ENCODE measurements at places on chromosomes 3 and 15.

DNA sequence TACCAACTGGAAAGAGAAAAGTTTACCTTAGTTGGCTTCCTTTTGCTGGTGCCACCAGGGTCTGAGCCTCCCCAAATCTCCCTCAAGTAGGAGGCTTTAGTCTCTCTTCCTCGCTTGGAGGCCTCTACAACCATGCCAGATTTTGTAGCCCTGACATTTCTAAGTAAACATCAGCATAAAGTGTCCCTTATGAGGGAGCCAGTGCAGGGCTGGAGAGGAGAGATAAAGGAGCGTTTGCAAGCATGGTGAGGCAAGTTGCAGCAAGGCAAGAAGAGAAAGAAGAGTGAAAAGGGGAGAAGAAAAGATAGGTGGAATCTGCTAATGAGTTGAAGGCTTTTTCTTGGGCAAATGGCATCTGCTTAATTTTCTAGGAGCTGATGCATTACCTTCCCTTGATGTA, 82.7 kb upstream of the FNDC3B start:
- no peak for DNase-seq

- DNase-seq = no peak
These were observed 137.6 kb upstream of the TRIM42 start for GRCh38 chr3:140540262-140540661.

- DNase-seq = no peak
These were observed 1215.5 kb downstream of the ROBO2 start for GRCh38 chr3:78255403-78255802.

GRCh38 chr3:150414258-150414657, 6.2 kb downstream of the TSC22D2 start:
- no peak for DNase-seq

DNA sequence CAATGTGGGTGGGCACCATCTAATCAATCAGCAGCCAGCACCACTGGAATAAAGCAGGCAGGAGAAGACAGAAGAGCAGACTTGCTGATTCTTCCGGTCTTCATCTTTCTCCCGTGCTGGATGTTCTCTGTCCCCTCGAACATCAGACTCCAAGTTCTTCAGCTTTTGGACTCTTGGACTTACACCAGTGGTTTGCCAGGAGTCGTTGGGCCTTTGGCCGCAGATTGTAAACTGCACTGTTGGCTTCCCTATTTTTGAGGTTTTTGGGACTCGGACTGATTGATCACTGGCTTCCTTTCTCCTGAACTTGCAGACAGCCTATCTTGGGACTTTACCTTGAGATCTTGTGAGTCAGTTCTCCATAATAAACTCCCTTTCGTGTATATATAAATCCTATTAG, 292.8 kb downstream of the BCHE start:
- DNase-seq = no peak

DNA sequence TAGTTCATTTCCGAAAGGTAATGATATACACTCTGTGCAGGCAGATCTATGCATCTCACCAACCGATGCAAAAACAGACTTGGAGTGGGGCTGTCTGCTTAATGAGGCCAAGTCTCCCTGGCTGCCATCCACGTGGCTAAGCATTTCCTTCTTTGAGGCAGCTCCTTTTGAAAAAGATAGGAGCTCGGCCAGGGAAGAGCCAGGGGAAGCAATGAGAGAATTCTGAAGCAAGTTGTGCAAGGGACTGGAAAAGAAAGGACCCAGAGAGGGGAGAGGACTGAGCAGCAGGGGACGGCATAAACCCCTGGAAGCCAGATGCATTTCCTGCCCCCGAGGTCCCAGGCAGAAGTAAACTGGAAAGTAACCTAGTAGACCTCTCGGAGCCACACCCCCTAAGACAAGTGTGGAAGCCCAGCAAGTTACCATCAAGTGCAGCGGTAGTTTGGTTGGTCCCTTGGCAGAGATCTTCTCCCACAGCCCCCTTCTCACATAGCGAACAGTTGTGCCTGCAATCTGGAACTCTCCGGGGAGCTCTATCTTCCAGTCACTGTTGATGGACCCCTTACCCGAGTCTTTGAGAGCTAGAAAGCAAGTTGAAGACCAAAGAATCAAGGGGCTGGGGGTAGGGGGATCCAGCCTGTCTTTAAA, 288.2 kb downstream of the ADAMTS17 start:
- no peak for DNase-seq

DNA sequence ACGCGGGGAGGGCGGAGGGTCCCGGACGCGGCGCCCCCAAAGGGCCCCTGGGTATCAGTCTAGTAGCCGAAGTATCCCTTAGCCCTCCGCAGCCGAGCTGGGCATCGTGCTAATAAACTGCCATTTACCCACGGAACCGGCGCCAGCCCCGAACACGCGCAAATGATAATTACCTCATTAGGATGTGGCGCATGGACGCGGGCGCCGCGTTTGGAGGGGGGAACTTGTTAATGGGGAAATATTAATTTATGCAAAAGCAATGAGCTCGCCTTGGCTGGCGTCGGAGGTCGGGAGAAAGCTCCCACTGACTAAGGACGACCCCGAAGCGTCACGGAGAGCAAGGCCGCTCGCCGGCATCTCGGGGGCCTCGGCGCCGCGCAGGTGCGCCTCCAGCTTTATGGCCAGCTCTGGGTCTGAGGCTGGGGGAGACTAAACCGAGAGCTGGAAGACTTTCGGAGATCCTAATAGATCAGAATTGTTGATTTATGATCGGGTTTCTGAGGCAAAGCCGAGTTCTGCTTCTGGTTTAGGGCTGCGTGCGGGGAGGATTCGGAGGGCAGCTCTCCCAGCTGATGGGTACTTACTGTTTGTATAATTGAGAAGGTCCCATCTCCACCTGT, 474 bp upstream of the FEZF2 start:
- DNase-seq = no peak

GRCh38 chr15:65571971-65572370, 39.0 kb downstream of the INTS14 start:
- DNase-seq = no peak

GRCh38 chr3:25744470-25744869, 38.8 kb downstream of the NGLY1 start:
- DNase-seq = no peak

GRCh38 chr3:178964551-178964950, 107.1 kb downstream of the ZMAT3 start:
- no peak for DNase-seq

DNA sequence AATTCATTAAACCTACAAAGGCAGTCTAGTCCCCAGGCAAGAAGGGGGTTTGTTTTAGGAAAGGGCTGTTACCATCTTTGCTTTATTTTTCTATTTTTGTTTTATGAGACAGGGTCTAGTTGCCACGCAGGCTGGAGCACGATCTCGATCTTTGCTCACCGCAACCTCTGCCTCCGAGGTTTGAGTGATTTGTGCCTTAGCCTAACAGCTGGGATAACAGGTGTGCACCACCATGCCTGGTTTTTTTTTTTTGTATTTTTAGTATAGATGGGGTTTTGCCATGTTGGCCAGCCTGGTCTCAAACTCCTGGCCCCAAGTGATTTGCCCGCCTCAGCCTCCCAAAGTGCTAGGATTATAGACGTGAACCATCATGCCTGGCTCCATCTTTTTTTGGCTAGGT, 4.9 kb downstream of the HIGD1A start:
- no peak for DNase-seq

DNA sequence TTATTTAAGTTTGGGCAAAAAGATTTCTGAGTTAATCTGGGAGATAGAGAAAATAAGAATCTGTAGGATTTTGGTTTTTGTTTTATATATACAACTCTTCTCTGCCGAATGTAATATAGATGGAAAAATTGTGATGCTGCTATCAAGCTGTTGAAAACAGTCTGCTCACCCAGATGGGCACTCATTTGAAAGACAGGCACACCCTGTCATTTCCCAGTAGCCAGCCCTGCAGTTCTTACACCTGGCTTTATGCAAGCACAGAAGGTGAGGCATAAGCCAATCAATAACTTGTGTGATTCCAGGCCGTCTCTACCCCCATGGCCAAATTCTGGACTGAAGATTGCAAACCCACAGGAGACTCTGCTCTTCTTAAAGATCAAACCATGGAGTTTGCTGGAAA, 27.1 kb upstream of the PTX3 start:
- DNase-seq = no peak

- no peak for DNase-seq
These were observed 35.0 kb downstream of the SPSB4 start for GRCh38 chr3:141086188-141086587.

DNA sequence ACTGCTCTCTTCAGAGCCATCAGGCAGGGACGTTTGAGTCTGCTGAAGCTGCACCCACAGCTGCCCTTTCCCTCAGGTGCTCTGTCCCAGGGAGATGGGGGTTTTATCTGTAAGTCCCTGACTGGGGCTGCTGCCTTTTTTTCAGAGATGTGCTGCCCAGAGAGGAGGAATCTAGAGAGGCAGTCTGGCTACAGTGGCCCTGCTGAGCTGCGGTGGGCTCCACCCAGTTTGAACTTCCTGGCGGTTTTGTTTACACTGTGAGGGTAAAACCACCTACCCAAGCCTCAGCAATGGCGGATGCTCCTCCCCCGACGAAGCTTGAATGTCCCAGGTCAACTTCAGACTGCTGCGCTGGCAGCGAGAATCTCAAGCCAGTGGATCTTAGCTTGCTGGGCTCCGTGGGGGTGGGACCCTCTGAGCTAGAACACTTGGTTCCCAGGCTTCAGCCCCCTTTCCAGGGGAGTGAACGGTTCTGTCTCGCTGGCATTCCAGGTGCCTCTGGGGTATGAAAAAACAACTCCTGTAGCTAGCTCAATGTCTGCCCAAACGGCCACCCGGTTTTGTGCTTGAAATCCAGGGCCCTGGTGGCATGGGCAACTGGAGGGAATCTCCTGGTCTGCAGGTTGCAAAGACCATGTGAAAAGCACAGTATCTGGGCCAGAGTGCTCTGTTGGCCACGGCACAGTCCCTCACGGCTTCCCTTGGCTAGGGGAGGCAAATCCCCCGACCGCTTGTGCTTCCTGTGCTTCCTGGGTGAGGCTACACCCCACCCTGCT, 21.1 kb upstream of the ST6GAL1 start:
- peak; percentile 54 for DNase-seq

DNA sequence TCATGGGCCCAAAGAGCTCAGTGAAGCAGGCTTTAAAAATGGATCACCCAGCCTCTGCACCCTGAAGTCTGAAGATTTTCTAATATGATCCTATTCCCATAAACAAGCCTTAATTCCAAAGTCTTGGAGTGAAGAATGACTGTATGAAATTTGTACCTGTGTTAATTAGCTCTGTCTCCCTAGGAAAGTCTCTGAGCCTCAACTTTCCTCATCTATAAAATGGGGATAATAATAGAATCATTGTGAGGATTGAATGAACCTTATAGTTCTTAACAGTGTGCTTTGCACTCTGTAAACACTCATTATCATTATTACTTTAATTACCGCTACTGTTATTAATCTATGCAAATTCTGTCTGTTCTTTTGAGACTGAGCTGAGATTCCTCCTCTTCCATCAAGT, 61.9 kb downstream of the CDAN1 start:
- no peak for DNase-seq

GRCh38 chr15:50134524-50135024, 15.5 kb upstream of the ATP8B4 start:
- no peak for DNase-seq

GRCh38 chr3:175746308-175746707, 887.2 kb downstream of the NAALADL2 start:
- no peak for DNase-seq

GRCh38 chr3:30428251-30428650, 178.2 kb upstream of the TGFBR2 start:
- DNase-seq = no peak

GRCh38 chr15:46556559-46557379, 921.9 kb downstream of the SQOR start:
- no peak for DNase-seq

DNA sequence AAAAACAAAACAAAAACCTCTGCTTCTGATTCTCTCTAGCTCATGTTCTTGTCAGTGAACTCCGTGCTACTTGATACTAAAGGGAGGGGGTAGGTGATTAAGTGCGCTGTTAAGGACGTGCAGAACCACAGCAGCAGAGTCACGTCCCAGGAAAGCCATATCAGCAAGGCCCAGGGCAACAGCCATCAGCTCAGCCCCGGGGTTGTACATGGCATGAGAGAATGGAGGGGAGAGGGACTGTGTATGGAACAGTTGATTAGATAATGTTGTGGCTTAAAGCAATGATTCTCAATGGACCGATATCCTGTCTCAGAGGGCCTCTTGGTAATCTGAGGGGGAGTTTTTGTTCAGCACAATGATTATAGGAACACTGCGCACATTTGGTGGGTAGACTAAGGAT, 27.6 kb downstream of the C2CD4A start:
- no peak for DNase-seq

DNA sequence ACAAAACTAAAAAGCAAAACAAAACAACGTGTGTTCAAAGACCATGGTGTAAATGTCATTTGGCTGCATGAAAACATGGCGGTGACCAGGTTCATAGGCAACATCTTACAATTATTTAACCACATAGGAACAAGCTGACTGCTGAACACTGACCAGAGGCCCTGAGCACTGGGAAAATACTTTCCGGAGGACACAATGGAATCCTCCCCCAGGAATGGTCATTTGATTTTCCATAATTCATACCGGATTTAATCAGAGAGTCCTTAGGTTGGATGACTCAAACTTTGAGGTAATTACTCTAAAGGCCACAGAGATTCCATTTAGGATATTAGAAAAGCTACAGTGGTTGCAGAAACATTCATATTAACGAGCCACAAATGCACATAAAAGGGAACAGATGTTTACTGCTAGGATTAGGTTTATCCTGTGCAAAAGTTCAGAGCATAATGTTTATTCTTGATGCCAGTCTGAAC, 254.7 kb downstream of the NR1D2 start:
- no peak for DNase-seq

DNA sequence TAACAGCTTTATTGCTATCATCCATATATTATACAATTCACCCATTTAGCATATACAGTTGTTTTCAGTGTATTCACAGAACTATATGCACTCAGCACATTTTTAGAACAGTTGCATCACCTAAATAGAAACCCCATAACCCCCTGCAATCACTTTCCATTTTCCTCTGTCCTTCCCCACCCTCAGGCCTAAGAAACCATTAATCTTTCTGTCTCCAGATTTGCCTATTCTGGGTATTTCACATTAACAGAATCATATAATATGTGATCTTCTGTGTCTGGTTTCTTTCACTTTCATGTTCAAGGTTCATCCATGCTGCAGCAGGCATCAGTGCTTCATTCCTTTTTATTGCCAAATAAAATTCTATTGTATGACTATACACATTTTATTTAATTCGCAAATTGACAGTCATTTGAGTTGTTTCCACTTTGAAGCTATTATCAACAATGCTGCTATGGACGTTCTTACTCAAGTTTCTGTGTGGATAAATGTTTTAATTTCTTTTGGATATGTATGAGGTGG, 39.8 kb downstream of the ADAMTS17 start:
- no peak for DNase-seq

DNA sequence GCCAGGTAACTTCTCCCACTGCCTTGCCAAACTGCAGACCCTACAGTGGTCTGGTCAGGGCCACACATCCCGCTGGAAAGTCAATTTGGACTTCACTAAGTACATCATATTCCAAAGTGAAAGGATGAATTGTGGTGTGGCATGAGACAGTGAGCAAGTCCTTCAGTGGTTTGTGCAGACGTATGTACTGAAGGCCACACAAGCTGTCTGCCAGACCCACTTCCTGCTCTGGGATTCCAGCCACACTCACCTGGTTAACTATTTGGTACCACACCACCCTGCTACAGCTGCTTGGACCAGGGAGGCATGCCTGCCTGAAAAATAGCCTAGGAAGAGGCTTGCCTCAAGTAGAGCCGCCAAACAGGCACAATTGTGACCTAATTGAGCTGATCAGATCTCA, 94.1 kb upstream of the STRIT1 start:
- DNase-seq = no peak

- DNase-seq = no peak
These were observed 402.1 kb downstream of the CADM2 start for GRCh38 chr3:85360742-85361387.

- DNase-seq = no peak
These were observed 88.8 kb upstream of the CTDSPL start for GRCh38 chr3:37772773-37773354.

Data from stimulated activated CD4-positive, alpha-beta T cell treated with anti-CD3 and anti-CD28 coated beads, Interleukin-12 subunit alpha, Interleukin-12 subunit beta, amount 100 ng/mL, for 48 hours (primary cell).